ENCODE measurements at places on chromosomes 16 and 17. TPM values are rescaled to one million over a fixed set of nuclear protein-coding genes. Genes with fewer than 3 reads are reported as not detected.
A peak's percentile ranks its signal among the peaks of the same experiment; 100 is the strongest.

Gene NAT9
- total RNA-seq = 47.7 TPM

Gene PERCC1
- total RNA-seq = 111 TPM

Gene NPTX1
- not detected for total RNA-seq

Gene LGALS3BP
- total RNA-seq = 142 TPM

Gene BFAR
- total RNA-seq = 71.4 TPM

- no peak for DNase-seq
These were observed 169.5 kb upstream of the CHMP6 start for GRCh38 chr17:80822021-80822699.

- DNase-seq = peak; percentile 45
These were observed 384 bp downstream of the TMEM107 start for GRCh38 chr17:8175795-8176196.

DNA sequence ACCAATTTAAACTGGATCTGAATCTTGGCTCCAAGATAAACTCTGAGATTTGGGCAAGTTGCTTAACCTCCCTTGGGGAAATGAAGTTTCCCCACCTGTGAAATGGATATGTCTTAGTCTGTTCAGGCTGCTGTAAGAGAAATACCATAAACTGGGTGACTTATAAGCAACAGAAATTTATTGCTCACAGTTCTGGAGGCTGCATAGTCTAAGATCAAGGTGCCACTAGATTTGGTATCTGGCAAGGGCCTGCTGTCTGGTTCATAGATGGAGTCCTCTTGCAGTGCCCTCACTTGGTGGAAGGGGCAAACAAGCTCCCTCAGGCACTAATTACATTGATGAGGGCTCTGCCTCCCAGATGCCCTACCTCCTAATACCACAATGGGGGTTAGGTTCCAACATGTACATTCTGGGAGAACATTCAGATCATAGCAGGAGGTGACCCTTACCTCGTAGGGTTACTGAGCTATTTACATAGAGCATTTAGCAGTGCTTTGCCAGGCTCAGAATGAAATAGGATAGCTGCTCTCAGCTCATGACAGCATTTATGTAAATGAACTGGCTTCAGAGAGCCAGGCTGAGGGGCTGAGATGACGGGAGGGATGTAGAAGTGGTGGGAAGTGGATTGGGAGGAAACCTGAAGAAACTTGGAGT, 83.9 kb downstream of the SPECC1 start:
- DNase-seq = no peak

- peak; percentile 58 for DNase-seq
These were observed 30.3 kb upstream of the RPH3AL start for GRCh38 chr17:382644-383533.

DNA sequence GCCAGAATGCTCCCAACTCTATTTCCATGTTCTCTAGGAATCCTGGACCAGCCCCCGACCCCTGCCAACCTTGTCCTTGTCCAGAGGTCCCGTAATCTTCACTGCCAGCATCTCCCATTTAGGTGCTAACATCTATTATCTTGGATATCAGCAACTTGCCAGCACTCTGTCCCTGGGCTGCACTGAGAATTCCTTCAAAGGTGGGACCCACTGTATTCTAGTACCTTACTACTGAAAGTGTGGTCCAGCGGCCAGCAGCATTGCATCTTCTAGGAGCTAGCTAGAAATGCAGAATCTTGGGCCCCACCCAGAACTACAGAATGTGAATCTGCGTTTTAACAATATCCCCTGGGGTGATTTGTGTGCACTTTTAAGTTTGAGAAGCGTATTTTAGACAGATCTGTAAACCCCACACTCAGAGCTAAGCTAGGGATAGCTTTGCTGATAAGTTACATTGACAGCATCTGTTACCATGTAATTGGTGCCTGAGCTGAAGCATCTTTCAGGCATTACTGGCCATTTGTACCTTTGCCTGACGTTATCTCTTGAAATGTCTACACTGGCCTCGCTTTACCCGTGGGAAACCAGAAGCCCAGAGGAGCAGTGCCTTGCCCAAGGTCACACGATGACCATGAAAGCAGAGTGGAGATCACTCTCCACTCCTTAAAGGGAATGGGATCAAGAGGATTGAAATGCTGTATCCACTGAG, 8.3 kb downstream of the ABAT start:
- no peak for DNase-seq

GRCh38 chr17:45397796-45398195, 34.9 kb downstream of the ARHGAP27 start:
- DNase-seq = no peak

All from SJCRH30 (cell line).